ENCODE measurements at places on chromosomes 12 and 14. TPM values are rescaled to one million over a fixed set of nuclear protein-coding genes. Genes with fewer than 3 reads are reported as not detected.
A peak's percentile ranks its signal among the peaks of the same experiment; 100 is the strongest.

GRCh38 chr14:100320157-100320856 lies 2.8 kb upstream of the SLC25A47 start:
- DNase-seq: no peak

Gene NEUROD4
- total RNA-seq: not detected

DNA sequence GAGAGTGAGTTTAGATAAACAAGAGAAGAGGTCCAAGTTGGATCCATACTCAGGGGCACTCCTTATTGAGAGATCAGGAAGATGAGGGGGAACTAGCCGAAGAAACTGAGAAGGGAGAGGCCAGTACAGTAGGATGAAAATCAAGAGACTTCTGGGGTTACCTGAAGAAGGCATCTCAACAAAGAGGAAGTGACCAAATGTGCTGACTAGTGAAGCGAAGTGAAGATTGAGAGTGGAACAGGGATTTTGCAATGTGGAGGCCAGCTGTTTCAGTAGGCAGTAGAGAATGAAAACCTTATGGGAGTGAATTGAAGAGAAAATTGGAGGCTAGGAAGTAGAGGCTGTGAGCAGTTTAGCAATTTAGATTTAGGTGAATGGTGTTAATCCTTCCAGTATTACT lies 153.0 kb downstream of the SYNE2 start:
- no peak for DNase-seq

- peak; percentile 5 for DNase-seq
Measured at GRCh38 chr12:5511644-5512600, 80.0 kb downstream of the NTF3 start.

DNA sequence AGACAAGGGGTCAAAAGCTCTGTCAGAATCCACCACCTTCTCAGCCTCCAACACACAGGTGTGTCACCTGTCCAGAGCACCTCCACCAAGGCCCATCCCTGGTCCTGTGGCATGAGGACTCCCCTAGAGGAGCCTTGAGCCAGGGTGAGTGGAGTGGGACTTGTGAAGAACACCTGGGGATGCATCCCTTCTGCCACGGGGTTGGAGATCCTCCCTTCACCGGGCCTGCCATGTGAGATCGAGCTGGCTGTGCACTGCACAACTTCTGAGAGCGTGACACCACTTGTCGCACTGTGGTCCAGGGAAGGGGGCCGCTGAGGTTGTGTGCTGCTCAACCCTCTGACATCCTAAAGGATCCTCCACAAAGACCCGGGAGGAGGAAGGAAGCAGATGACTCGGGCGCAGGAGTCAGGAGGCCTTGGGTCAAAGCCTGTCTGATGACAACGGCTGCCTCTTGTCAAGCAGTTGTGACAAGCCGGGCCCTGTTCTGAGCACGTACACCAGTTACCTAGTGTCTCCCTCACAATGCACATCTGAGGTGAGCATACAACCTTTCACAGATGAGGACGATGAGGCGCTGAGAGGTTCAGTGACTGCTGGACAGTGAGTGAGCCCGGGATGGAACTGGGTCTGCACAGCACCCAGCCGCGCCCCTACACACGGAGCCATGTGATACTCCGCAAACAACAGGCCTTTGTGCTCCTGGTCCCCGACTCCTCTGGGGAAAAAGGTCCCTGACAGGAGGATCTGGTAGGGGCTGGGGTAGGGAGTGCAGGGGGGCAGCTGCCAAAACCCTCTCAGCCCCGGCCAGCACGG lies 35.6 kb downstream of the CHGA start:
- DNase-seq: no peak

- no peak for DNase-seq
Measured at GRCh38 chr12:100279607-100280244, 12.7 kb downstream of the SCYL2 start.

- no peak for DNase-seq
Measured at GRCh38 chr12:67039995-67040860, 228.9 kb upstream of the CAND1 start.

GRCh38 chr12:31817120-31817519 lies 88.3 kb upstream of the AMN1 start:
- no peak for DNase-seq

DNA sequence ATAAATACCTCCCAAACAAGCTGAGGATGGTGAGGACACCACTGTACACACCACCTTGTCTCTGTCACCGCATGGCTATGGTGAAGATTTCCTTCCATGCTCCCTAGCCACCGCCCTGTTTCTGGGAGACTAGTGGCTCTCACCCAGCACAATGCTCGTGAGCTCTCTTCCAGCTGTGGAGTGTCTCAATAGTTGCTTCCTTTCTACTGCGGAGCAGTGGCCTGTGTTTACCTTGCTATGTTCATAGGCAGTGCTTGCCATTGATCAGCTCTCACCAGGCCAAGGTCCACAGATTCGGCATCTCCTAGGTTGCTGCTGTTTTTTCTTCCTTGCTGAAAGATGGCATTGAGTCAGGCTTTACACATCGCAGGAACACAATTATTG lies 313.6 kb upstream of the RTL1 start:
- no peak for DNase-seq

DNA sequence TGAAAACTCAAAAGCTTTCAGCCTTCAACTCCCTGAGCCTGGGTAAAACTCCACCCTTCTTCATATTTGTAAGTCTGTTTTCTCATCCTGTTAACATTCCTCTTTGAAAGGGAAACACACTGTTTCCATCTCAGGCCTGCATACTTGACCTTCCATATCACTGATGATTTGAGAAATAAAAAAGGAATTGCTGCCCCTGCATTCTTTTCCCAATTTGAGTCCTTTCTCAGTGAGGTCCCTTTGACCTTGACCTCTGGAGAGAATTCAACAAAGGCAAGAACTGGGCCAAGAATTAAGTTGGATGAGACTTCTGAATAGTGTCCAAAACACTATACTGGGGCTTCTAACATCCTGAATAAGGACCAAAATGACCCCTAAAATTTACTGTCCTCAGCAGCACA lies 108.0 kb downstream of the AEBP2 start:
- DNase-seq: peak; percentile 79

Gene HOXC11
- not detected for total RNA-seq

- DNase-seq: no peak
Measured at GRCh38 chr12:97118796-97119375, 211.8 kb downstream of the NEDD1 start.

- DNase-seq: no peak
Measured at GRCh38 chr12:94333396-94333795, 126.3 kb downstream of the CEP83 start.

DNA sequence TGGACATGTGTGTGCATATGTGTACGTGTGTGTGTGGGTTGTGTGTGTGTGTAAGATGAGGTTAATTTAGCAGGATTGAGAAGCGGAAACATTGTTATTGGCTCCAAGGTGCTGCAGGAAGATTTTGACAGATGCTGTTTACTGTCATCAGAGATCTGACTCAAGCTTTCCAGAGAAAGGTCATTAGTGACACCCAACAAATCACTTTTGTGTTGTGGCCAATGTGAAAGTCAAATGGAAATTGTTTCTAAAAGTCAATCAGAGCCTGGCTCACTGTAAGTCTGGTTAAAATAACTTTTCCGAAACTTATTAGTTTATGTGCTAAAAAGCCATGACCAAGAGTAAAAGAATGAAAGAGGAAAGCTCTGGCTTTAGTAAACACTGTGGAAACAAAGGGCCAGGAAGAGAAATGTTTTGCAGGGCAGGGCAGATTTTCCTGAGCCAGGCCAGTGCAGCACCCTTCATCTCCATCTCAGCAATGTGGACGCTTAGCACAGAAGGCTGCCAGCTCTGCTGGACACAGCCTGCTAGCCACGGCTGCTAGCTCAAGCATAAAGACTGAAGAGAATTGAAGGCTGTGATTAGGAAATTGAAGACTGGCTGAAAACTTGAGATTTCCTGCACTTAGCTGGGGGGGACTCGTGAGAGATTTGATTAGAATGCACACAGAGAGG lies 235.8 kb downstream of the NEDD1 start:
- no peak for DNase-seq

GRCh38 chr14:61281186-61281947 lies at the start of gene TMEM30B:
TMEM30B (minus strand) TSS chr14:61281338; CDS start chr14:61281147, 191 bp downstream.
- no peak for DNase-seq

DNA sequence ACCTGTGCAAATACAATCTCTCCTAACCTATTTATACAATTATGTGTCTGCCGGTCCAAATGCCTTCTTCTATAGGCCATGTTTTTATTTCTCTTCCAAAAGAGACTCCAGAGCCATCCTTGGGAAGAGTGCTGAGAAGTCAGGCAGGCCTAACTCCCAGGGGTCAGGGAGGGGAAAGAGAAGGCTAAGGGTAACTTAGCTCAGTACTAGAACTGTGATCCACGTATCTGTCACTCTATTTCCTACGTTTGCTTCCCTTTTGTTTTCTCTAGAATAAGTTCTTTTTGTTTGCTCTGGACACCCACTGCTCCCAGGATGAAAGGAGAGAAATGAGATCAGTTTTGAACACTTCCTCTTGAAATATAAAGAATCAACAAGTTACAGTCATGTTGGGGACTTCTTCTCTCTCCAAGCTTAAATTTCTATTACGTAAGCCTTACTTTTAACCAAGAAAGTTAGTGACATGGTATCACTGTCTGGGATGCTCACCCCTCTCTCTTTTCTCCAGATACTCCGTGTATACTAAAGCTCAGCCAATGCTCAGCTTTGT lies 79.2 kb downstream of the DAD1 start:
- no peak for DNase-seq

GRCh38 chr12:109578330-109578927 lies 4.8 kb downstream of the MVK start:
- DNase-seq: no peak

- DNase-seq: no peak
Measured at GRCh38 chr14:91424813-91425530, 7.4 kb upstream of the CCDC88C start.

Gene CNTN1
- 0.27 TPM for total RNA-seq

GRCh38 chr14:34539407-34540180 lies at the start of gene EAPP:
EAPP (minus strand) TSS chr14:34539701; CDS start chr14:34539628, 73 bp downstream.
- DNase-seq: peak; percentile 95

GRCh38 chr14:92122761-92123160 lies 992 bp downstream of the CPSF2 start:
- DNase-seq: peak; percentile 14

Gene PLCZ1
- 0.18 TPM for total RNA-seq

- DNase-seq: no peak
Measured at GRCh38 chr14:44774396-44774795, 187.4 kb downstream of the KLHL28 start.

GRCh38 chr14:61145034-61145902 lies 135.9 kb downstream of the TMEM30B start:
- DNase-seq: peak; percentile 97

DNA sequence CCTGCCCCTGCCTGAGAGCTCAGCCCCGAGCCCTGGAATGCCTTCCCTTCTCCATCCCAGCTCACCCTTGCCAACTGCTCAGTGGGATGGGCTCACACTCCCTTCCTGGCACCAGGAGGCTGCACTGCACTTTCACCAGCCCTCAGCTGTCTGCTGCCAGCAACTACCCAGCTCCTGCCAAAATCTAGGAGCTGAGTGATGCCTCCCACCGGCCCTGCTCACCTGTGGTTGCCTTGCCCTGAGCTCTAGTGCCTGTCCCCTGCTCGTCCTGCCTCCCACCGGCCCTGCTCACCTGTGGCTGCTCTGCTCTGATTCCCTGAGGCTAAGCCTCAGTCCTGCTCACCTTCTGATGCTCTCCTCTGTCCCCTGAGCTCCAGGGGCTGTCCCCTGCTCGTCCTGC lies 119.8 kb downstream of the TMEM121 start:
- no peak for DNase-seq

- no peak for DNase-seq
Measured at GRCh38 chr14:45559626-45560025, 306.6 kb upstream of the MIS18BP1 start.

Gene SLC25A47
- not detected for total RNA-seq

- no peak for DNase-seq
Measured at GRCh38 chr14:76836029-76836630, 9.9 kb downstream of the LRRC74A start.

Gene SLC38A4
- total RNA-seq: 4.6 TPM

- DNase-seq: no peak
Measured at GRCh38 chr12:80807640-80808288, 91.1 kb downstream of the MYF5 start.

DNA sequence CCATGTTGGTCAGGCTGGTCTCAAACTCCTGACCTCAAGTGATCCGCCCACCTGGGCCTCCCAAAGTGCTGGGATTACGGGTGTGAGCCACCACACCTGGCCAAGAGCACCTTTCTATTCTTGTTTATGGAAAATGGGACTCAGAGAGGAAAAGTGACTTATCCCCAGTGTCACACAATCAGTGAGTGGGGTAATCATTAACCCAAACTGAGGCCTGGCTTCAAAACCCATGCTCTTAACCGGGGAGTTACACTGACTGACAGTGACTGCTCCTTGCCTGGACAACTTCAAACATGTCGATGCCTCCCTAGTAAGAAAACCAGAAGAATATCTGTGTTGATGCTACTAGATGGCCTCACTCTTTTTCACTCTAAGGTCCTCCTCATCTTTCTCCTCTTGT lies 7.3 kb downstream of the CLEC7A start:
- no peak for DNase-seq

- no peak for DNase-seq
Measured at GRCh38 chr12:11651381-11651780, 1.9 kb downstream of the ETV6 start.

- peak; percentile 19 for DNase-seq
Measured at GRCh38 chr12:946631-947030, 2.9 kb downstream of the RAD52 start.

DNA sequence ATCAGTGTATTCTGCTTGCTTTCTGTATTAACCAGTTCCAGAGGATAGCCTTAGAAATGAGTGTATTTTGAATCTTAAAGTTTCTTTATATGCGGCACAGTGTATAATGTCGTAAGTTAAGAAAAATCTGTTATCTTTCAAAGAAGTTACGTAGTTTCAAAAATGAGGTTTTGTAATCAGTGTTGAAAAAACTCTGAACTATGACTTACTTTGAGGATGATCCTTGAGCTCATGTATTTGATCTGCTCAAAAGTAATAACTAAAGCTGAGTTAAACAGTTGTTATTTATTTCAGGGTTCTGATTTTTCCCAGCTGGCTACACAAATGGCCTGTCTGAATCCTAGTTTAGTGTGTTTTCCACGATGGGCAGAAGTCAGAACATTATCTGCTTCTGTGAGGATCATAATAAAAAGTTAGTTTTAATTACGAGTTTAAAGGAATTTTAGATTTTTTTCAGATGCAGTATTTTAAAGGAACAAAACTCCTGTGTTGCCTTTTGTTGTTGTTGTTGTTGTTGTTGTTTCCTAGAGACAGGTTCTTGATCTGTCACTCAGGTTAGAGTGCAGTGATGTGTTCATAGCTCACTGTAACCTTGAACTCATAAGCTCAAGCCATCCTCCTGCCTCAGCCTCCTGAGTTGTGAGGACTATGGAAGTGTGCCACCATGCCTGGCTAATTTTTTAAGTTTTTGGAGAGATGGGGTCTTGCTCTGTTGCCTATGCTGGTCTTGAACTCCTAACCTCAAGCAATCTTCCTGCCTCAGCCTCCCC lies 52.9 kb downstream of the GPATCH2L start:
- no peak for DNase-seq

- DNase-seq: no peak
Measured at GRCh38 chr12:32567296-32567674, 111.8 kb upstream of the DNM1L start.
